D341Med (cell line): ENCODE measurements at places on chromosomes 4 and X.

DNA sequence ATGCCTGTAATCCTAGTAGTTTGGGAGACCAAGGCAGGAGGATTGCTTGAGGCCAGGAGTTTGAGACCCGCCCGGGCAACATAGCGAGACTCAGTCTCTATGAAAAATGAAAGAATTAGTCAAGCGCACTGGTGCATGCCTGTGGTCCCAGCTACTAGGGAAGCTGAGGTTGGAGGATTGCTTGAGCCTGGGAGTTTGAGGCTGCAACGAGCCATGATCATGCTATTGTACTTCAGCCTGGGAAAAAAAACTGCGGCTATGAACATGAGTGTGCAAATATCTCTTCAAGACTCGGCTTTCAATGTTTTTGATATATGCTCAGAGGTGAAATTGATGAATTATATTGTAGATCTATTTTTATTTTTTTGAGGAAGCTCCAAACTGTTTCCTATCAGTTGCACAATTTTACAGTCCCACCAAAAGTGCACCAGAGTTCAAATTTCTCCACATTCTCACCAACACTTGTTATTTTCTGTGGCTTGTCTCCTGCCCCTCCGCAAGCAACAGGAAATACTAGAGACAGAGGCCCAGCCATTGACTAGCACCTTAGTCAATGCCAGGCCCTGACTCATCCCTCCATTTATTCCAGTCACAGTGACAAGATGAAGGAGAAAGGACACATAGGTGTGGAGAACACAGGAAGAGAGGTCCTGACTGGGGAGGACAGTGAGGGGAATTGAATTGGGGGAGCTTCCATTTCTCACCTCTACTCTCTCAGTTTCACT is 33.1 kb upstream of the ZNF41 start:
- no peak for DNase-seq

GRCh38 chr4:170079981-170080380 is 9.8 kb downstream of the AADAT start:
- no peak for DNase-seq

- DNase-seq: no peak
Observed at GRCh38 chrX:39771089-39771488, 326.7 kb downstream of the BCOR start.

- no peak for DNase-seq
Observed at GRCh38 chrX:15292861-15293260, 22.6 kb downstream of the ASB11 start.

- no peak for DNase-seq
Observed at GRCh38 chr4:5572114-5572513, 136.2 kb downstream of the EVC2 start.

DNA sequence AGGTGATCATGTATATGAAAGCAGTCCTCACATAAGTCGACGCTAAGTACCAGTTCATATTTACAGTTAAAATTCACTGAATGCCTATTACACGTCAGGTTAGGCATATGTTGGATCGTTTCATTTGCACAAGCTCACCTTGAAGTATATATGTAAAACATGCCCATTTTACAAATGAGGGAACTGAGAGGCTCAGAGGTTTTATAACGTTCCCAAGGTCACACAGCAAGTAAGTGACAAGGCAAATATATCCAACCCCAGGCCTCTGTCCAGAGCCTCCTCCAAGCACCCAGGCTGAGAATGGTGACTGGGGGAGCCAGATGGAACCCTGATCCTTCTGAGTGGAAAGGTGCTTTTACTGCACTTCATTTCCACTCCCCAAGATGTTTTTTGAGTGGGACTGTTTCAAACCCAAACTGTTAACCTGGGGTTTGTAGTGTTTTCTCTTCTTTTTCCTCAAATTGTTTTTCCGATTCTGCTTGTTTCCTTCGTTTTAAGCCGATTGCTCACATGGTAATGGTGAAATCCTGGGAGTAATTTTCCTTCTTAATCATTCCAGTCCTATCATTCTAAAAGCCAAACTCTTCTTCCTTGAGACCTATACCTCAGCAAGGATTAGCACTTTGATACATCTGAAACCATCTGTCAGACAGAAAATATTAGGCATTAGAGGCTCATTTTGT is 791 bp downstream of the SMIM20 start:
- no peak for DNase-seq

DNA sequence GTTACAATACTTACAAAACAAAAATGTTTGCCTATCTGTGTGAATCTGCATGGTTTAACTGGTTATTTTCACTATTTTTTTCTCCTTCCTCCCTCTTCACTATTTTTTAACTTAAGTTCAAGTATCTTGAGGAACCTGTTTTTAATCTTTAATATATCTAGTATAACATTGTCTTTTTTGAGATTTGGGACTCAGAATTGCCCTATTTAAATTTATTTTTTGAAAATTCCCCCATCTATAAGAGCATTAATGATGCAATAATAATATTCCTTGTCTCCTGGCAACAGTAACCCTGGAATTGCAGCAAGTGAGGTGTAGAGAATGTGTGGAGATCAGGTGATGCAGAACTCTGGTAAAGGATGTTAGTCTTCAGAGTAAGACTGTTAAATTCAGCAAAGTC is at the start of gene TENT5D:
Gene TENT5D (plus strand): TSS at position 301 of the 400 bp plus-strand sequence. CDS start 22,093 bp downstream, outside the sequence.
- no peak for DNase-seq

DNA sequence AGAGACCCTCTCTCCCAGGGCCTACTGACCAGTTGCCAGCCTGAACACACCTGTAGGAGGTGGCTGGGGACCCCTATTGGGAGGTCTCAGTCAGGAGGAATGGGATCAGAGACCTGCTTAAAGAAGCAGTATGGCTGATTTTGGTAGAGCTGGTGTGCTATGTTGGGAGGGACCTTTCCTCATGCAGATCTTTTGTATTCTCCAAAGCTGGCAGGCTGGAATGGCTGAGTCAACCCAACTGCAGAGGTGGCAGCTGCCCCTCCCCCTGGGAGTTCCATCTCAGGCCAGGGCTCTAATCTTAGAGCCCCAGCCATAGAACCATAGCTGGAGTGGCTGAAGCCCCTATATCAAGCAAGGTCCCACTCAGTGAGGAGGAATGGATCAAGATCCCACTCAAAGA is 279.3 kb upstream of the BMP3 start:
- no peak for DNase-seq

DNA sequence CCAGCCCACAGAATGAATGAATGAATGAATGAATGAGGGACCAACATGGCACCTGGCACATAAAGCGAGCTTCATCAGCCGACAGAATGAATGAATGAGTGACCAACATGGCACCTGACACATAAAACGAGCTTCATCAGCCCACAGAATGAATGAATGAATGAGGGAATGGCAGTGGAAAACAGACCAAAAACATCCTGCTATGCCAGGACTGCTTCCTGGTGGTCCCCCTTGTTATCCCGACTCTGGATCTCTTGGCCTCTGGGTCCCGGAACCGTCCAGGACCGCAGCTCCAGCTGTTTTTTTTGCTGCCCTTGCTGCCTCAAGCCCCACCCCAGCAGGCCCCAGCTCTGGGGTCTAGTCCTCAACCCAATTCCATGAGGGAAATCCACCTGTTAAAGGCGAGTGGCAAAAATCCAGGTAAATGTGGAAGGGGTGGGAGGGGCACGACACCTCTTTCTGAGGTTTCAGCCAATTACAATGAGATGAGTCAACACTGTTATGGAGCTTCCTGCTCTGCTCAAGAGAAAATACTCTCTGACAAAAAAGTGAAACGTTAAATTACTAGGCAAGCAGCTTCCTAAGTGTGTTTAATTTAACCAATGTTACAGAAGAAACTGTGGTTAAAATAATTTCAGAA is 72.0 kb upstream of the MTNR1A start:
- no peak for DNase-seq

DNA sequence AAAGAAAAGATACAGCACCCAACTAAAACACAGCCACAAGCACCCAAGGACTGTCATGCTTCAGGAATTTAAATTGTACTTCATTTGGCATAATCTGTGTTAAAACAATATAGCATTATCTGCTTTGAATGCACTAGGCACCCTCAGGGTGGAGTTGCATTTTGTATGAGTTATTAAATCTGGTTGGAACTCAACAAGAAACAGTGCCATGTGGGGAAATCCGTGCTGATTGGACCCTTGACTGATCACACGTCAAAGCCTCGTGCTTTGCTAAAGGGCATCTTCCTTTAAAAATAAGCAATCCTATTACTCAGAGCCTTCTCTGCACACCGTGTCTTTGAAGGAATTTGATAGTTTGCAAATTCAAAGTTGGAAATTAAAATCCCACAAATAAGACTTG is 35.4 kb downstream of the IGFBP7 start:
- DNase-seq: no peak

GRCh38 chr4:137421796-137422195 is 110.5 kb downstream of the PCDH18 start:
- DNase-seq: no peak

DNA sequence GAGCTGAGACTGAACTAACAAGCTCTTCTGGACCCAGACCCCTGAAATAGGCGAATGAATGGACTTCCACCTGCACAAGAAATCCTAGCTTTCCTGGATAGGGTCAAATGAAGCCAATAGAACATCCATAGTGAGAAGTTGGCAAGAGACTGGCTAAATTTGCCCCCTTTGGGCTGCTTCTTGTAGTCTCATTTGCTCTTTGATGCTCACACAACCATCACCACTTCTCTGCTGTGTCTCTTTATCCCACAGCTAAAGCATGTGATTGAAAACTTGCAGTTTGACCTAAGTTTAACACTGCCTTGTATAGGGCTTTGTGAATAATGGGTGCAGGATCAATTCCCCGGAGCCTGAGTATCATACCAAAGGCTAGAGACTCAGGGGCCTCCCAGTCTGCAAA is 38.2 kb downstream of the NLGN3 start:
- DNase-seq: no peak

GRCh38 chr4:151661873-151662272 is 98.9 kb downstream of the GATB start:
- no peak for DNase-seq

GRCh38 chrX:15511563-15511962 is 11.0 kb downstream of the BMX start:
- no peak for DNase-seq

GRCh38 chr4:61911313-61911756 is 711.2 kb downstream of the ADGRL3 start:
- DNase-seq: no peak

DNA sequence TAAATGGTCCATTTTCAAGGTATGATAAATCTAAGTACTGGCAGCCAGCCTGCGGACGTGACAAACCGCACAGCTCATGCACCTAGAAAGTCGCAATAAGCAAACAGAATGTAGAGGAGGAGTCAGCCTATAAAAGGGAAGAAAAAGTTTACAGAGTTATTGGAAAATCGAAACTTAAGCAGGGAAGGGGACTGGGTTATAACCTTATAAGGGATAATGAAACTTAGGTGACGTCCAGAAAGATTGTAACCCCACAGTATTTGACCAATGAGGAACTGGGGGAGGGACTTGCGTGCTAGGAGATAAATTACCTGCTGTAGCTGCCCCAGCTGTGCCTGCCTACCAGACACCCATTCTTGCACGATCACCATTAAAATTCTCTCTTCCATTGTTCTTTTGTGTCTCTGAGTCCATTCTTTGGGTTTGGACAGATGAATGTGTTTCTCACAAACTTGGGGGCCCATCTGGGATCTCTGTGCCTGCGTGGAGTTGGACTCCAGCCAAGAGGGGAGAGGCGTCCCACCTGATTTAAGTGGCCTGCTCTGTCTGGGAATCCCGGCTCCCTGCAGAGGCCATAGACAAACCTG is 61.0 kb downstream of the ZCCHC12 start:
- DNase-seq: no peak

- no peak for DNase-seq
Observed at GRCh38 chrX:107678957-107679740, 50.8 kb downstream of the PRPS1 start.

GRCh38 chr4:118114720-118115119 is 80.4 kb downstream of the NDST3 start:
- no peak for DNase-seq

- DNase-seq: no peak
Observed at GRCh38 chrX:23612846-23613245, 54.4 kb upstream of the PRDX4 start.

GRCh38 chr4:54840992-54841768 is 183.4 kb downstream of the KIT start:
- no peak for DNase-seq

DNA sequence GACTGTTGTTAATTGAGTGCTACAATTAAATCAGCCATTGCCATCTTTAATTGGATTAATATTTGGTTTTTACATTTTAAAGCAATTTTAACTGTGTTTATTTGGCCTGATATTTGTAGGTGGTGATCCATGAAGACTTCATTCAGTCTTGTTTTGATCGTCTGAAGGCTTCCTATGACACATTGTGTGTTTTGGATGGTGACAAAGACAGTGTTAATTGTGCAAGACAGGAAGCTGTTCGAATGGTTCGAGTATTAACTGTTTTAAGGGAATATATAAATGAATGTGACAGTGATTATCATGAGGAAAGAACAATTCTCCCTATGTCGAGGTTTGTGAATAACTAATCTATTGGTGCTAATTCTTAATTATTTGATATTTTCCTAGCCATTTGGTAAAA is 82.6 kb downstream of the USP9X start:
- no peak for DNase-seq

GRCh38 chr4:184816962-184817361 is 8.8 kb downstream of the ACSL1 start:
- no peak for DNase-seq

- DNase-seq: no peak
Observed at GRCh38 chrX:110050901-110051300, 48.0 kb downstream of the TMEM164 start.

DNA sequence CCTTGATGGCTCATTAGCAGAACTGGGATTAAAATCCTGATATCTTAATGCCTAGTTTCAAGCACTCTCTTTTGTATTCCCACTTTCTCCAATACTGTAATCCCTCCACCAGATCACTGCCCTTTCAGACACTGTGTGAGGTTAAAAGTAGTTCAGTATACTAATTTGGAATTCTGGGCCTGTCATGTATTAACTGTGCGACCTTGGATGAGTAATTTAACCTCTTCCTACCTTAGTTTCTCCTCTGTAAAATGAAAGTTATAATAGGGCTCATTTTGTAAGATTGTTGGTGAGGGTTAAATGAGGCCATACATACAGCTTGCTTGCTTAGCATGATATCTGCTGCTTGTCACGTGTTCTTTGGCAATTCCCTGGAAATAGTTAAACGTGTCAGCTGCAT is 207.3 kb upstream of the HS3ST1 start:
- DNase-seq: no peak

DNA sequence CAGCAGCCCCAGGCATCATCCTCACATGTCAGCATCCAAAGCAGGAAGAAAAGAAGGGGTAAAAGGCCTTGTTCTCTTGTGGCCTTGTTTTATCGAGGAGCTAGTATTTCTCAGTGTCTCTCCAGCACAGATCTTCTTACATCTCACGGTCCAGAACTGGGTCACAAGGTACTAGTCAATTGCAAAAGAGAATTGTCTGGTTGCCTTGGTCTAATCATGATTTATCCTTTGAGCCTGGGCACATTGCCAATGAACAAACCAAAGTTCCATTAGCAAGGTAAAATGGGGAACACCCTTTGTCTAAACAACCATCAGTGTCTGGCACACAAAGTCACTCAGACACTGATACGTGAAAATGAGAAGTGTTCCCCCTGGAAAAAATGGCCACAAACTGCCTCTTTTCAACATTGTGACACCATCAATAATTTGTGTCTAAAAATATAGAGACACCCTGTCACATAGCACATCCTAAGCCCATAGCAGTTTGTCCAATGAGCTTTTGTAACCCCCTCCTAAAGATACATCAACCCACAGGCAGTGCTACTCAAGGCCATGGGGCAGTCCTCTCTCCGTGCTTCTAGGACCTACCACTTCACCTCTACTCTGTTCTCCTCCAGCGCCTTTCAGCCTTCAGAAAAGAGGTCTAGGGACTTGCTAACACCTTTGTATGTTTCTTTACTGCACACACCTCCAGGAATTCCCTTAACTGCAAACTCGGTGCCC is 534.4 kb downstream of the MID1IP1 start:
- no peak for DNase-seq

- DNase-seq: no peak
Observed at GRCh38 chr4:159269956-159270355, 167.1 kb downstream of the RAPGEF2 start.
